Substantia nigra (tissue), 51 donors: ENCODE measurements at places on chromosomes 4 and X.
A peak's percentile ranks its signal among the peaks of the same experiment; 100 is the strongest.

DNA sequence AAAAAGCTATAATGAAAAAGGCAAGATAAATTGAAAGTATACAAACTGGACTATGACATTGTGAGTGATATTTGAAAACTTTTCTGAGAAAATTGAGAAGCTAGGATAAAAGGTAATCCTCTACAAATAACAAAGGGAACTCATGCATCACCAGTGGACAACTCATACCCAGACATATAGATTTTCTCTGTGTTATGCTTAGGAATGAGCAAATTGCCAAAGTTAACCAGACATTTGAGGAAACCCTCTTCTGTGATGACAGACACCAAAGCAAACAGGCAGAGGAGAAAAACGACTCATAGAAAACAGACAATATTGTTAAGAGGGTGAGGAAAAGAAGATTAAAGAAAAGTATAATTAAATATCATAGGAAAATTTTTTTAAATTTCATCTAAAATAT lies 186.5 kb downstream of the MAB21L2 start:
- no peak for DNase-seq

DNA sequence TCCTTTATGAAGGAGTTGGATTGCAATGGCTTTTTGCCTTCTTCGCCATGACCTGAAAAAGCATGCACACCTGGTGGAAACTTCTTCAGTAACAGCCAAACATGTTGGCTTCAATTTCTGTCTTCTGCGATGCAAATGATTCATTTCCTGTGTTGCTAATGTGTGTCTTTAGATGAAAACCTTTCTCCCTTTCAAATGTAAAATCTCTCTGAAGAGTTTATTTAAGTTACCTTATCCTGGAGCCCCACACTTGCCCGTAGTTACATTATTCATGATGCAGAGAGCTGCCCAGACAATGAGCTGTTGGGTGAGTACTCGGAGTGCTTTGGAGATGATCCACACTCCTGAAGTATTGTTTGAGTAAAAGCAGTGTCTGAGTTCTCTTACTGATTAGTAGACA lies 1100.9 kb downstream of the RPA4 start:
- DNase-seq = no peak

DNA sequence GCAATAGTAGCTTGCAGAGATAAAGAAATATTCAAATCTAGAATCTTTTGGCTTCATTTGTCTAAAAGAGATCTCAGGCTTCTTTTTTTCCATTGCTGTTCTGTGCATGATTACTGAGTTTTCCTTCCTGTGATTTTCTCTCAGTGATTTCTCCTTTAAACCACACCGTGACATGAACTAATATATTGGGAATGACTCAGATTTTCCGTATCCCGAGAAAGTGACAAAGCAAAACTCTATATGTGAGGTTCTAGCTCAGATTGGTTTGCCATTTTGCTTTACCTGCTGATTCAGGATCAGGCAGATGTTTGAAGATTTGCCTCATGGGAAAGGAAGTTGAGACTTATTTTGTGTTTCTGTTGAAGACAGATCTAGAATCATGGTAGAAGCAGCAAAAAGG lies 59.4 kb downstream of the MTHFD2L start:
- no peak for DNase-seq

- DNase-seq = no peak
Measured at GRCh38 chr4:38188631-38189101, 228.5 kb downstream of the PTTG2 start.

GRCh38 chrX:85243761-85244449 lies at the start of the genes SATL1 and ZNF711:
TSS of gene SATL1 (minus strand) at chrX:85243779. CDS start at chrX:85108968, 134,811 bp downstream.
TSS of gene ZNF711 (plus strand) at chrX:85243991. CDS start at chrX:85247573, 3,582 bp downstream.
- DNase-seq = peak; percentile 6

GRCh38 chrX:118250445-118250844 lies 95.5 kb upstream of the WDR44 start:
- DNase-seq = no peak

DNA sequence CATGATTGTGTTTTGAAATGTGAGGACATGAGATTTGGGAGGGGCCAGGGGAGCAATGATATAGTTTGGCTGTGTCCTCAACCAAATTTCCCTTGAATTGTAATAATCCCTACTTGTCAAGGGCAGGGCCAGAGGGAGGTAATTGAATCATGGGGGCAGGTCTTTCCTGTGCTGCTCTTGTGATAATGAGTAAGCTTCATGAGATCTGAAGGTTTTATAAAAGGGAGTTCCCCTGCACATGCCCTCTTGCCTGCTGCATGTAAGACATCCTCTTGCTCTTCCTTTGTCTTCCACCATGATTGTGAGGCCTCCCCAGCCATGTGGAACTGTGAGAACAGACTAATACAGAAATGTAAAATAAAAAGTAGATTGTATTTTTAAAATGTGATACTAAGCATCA lies 1294.9 kb downstream of the ADGRL3 start:
- no peak for DNase-seq

DNA sequence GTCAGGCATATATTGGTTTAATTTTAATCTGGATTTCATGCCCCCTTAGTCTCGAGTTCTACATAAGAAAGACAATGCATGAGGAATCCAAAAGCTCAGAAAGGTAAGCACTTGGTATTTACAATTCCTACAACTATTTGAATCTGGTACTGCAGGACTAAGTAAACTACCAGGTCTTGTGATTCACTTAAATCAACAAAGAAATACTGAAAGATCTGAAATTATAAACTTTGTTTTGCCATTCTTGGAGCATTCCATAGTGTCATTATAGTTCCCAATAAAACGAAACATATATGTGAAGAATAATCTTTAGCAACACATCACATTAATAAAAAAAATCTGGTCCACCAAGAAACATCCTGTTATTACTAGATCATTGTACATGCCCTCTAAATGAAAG lies 482.3 kb downstream of the ANKRD50 start:
- no peak for DNase-seq

DNA sequence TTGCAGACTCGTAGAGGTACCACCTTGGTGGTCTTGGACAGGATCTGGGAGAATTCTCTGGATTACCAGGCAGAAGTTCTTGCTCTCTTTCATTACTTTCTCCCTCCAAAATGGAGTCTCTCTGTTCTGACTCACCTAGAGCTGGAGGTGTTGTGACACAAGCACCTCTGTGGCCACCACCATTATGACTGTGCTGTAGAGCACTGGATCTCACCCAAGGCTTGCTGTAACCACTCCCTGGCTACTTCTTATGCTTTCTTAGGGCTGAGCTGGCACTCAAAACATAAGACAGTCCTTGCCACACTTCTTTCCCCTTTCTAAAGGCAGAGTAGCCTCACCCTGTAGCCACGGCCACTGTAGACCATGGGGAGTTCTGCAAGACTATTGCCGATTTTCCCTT lies 296.6 kb upstream of the DIPK2B start:
- DNase-seq = no peak

- no peak for DNase-seq
Measured at GRCh38 chr4:147943159-147943638, 211.3 kb downstream of the ARHGAP10 start.

DNA sequence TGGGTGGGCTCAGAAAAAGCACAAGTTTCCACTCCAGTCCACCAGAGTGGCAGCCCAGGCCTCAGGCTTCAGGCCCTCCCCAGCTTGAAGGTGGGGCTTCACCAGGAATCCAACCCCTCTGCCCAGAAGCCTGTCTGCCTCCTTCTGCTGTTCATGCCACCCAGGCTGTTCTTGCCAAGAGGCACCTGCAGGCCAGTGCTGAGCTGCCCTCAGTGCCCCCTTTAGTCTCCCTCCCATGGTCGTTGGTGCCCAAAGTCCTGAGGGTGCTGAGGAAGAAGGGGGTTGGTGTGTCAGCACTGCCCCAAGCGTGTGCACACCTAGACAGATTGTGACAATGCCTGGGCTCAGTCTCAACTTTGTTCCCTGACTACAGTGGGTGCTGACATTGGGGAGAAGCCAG lies 475.3 kb downstream of the EPHA5 start:
- DNase-seq = no peak
